Activated naive CD4-positive, alpha-beta T cell treated with anti-CD3 and anti-CD28 coated beads, Interleukin-2, amount 50 U/mL, for 72 hours (primary cell): ENCODE measurements at places on chromosomes 6 and 20. TPM values are rescaled to one million over a fixed set of nuclear protein-coding genes. Genes with fewer than 3 reads are reported as not detected.

Gene CNR1
- total RNA-seq, result not detected

DNA sequence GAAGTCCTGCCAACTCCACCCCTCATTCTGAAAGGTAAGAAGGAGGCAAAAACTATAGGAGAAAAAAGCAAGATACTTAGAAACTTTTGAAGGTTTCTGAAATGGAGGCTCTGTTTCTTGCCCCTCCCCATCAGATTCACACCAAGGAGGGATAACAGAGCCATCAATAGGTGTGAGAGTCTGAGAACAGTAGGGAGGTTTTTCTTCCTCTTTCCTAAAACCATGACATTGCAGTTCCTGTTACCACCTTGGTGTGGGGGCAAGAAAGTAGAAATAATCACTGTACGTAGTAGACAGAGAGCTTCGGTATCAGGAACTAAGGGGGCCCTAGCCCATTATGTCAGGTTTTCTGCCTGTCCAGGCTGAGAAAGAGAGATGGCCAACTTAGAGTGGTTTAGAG, 333.3 kb upstream of the SYNCRIP start:
- no peak for DNase-seq

GRCh38 chr6:90496258-90497016, 90.4 kb downstream of the MAP3K7 start:
- DNase-seq, result no peak

GRCh38 chr20:35307666-35308653, 15.7 kb upstream of the FAM83C start:
- no peak for DNase-seq

GRCh38 chr20:25281541-25281991, 33.7 kb downstream of the PYGB start:
- no peak for DNase-seq

Gene FOXQ1
- not detected for total RNA-seq

Gene MRPS18B
- total RNA-seq, result 99.8 TPM

DNA sequence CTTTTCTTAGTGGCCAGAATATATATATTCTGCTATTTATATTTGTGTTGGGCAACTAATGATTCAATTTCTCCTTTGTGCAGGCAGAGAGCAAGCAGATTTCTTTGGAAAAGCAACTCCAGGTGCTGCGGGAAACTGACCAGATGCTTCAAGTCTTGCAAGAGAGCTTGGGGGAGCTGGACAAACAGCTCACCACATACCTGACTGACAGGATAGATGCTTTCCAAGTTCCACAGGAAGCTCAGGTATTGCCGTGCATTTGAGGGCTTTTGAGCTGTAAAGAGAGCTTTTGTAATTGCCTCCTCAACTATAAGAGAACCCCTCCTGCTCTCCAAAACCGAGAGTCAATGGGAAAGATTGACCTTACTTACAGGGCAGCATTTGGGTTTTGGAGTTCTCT, 203.5 kb downstream of the UTRN start:
- DNase-seq, result no peak
